ENCODE measurements at places on chromosomes 2 and 18. TPM values are rescaled to one million over a fixed set of nuclear protein-coding genes. Genes with fewer than 3 reads are reported as not detected.

Gene FEV
- total RNA-seq = not detected

Gene AGXT
- total RNA-seq = not detected

Gene HOXD12
- total RNA-seq = not detected

Gene ZSWIM2
- total RNA-seq = not detected

Gene TWIST2
- total RNA-seq = 26.1 TPM

Gene KHK
- 0.82 TPM for total RNA-seq

Gene ARPC2
- total RNA-seq = 177 TPM

Gene TSPYL6
- total RNA-seq = not detected

Gene CFAP53
- total RNA-seq = not detected

Gene HRH4
- total RNA-seq = not detected

Gene DNMT3A
- total RNA-seq = 8.1 TPM

Gene HSPE1
- 82.7 TPM for total RNA-seq

Gene STPG4
- total RNA-seq = not detected

Gene ABCB11
- 0.12 TPM for total RNA-seq

Gene TMEM163
- total RNA-seq = 8.9 TPM

Gene ABCG8
- total RNA-seq = not detected

Gene MLPH
- 27.1 TPM for total RNA-seq

Gene GKN1
- not detected for total RNA-seq

Gene FHOD3
- 66.0 TPM for total RNA-seq

Gene SPAST
- 6.7 TPM for total RNA-seq

Gene KIAA2012
- total RNA-seq = not detected

Gene LIMS4
- total RNA-seq = 5.2 TPM

Gene ANKRD53
- 0.78 TPM for total RNA-seq

Gene TUBA3E
- 1.6 TPM for total RNA-seq

Gene C2orf80
- not detected for total RNA-seq

Gene CPLX4
- not detected for total RNA-seq

Measured in right atrium auricular region (tissue), 2 donors.